Right renal pelvis (tissue), 4 donors: ENCODE measurements at places on chromosomes 2 and 18. TPM values are rescaled to one million over a fixed set of nuclear protein-coding genes. Genes with fewer than 3 reads are reported as not detected.

TEX44 gene
- not detected for polyA plus RNA-seq

- no peak for DNase-seq
These were observed 117.6 kb upstream of the APCDD1 start for GRCh38 chr18:10336749-10337350.

- DNase-seq = no peak
These were observed 237.3 kb downstream of the LTBP1 start for GRCh38 chr2:33184041-33184440.

GRCh38 chr2:41719756-41720155, 328.1 kb upstream of the PKDCC start:
- no peak for DNase-seq

- DNase-seq = no peak
These were observed 1.5 kb downstream of the TET3 start for GRCh38 chr2:73986085-73986681.

SP140 gene
- 0.75 TPM for polyA plus RNA-seq

- no peak for DNase-seq
These were observed 55.0 kb downstream of the PLEKHM3 start for GRCh38 chr2:207970147-207970825.

ALPI gene
- not detected for polyA plus RNA-seq

DNA sequence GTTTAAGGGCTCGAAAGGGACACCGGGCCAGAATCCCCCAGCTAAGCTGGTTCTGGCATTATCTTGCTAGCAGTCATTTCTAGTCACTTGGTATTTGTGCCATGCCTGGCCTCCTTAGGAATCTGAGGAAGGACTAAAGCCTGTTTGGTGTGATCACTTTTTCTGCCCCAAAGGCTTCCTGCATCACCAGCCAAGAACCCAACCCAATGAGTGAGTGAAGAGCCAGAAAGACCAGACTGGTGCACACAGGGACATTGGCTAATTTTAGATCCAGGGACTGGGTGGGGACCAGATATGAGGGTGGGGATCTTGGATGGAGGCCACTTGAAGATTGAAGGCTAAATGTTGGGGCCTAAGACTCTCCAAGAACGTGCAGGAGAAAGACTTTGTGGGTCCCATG, 411.9 kb upstream of the TNP1 start:
- DNase-seq = no peak
